Activated CD4-positive, alpha-beta T cell treated with anti-CD3 and anti-CD28 coated beads, Interleukin-2, amount 50 U/mL, for 16 hours (primary cell): ENCODE measurements at places on chromosomes 1 and 21.

DNA sequence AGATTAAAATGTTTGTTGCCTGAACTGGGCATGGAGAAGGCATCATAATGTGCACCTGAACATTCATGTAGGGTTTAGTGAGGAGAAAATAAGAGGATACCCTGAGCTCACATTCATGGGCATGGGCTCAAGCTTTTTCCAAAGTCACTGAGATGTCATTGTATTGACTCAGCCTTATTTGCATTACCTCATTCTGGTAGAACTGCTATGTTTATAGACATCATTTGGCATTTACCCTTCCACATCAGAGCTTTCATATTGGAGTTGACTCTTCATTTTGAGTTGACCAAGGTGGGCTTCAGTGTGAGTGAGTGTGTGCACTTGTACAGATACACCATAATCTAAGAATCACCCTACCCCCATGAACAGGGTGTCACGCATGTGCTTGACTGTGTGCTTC is 143.2 kb downstream of the PBX1 start:
- DNase-seq = no peak

DNA sequence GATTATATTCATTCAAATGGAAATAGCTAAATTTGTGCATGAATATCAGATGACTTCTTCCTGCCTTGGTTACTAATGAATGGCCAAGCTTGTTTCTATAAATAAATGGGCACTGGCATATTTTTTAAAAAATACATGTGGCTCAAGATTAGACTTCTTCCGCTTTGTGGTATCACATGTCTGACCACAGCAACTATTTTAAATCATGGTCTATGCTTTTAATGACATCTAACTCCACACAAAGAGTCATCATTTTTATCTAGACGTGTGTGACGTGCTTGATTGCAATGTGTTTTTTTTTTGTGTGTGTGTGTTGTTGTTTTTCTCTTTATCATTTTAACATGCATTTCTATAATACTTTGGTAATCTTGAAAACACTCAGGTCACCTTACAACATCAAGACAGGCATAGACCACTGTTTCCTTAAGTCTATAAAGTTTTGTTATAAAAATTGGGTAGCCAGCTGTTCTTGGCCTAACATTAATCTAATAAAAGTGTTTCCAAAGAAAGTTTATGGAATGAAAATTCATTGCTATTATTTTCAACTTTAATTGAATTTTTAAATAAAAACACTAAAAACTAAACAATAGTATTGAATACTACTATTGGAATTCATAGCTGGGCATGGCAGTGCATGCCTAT is 29.5 kb downstream of the RGS1 start:
- no peak for DNase-seq

GRCh38 chr1:98989556-98989907 is 15.1 kb downstream of the PLPPR5 start:
- no peak for DNase-seq

DNA sequence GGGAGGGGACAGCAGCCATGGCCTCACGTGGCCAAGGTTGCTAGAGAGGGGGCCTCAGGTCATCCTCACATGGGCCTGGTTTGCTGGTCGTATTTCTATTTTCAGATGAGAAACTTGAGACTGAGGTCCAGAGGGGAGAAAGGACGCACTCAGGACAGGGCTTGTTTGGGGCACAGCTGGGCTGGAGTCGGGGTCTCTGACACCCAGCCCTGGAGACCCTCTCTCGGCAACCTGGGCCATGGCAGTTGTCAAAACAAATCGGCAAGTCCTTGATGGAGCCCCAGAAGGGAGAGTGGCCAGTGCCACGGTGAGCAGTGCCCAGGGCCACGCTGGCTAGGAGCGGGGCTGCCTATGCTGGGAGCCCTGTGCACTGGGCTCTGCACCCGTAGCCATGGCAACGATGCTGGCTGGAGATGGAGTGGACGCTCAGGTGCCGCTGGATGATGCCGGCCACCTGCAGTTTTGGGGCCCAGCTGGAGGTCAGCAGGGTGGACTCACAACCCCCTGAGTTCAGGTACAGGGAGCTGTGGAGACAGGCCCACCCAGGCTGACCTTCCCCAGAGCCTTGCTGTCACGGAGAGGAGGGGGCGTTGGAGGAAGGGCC is 11.1 kb downstream of the LRRC3 start:
- no peak for DNase-seq

DNA sequence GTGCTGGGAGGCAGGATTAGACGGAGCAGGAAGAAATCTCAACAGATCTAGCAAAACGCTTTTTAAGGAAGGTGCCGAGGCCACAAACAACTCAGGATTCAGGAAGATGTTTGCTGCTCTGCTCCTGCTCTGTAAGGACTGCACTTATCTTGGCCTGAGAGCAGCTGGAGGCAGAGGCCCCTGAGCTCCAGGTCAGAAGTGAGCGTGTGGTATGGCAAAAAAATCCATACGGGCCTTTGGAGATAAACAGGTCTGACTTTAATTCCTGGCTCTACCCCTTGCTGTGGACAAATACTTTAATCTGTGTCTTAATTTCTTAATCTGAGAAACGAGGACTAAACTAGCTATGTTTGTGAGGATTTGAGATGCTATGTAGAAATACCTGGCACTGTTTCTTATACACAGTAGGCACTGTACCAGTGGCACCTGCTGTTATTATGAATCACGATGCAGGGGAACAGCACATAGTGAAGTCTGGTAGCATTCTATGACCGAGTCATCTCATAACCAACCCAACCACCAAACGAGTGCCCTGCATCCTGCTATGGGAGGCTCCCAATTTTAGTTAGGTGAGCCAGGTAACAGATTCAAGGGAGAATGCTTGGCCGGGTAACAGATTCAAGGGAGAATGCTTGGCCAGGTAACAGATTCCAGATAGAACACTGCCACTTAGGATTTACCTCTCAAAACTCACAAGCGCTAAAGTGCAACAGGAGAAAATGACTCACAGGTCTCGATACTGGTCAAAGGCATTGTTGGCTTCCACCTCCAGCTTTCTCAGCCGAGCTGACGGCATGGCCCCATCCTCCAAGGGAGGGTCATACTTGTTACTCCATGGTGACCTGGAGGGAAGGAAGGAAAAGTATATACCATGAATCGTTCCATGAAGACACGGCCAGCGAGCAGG is 65.9 kb downstream of the SLC66A1 start:
- peak; percentile 51 for DNase-seq

- peak; percentile 11 for DNase-seq
Measured at GRCh38 chr1:235986869-235987268, 78.0 kb downstream of the NID1 start.

DNA sequence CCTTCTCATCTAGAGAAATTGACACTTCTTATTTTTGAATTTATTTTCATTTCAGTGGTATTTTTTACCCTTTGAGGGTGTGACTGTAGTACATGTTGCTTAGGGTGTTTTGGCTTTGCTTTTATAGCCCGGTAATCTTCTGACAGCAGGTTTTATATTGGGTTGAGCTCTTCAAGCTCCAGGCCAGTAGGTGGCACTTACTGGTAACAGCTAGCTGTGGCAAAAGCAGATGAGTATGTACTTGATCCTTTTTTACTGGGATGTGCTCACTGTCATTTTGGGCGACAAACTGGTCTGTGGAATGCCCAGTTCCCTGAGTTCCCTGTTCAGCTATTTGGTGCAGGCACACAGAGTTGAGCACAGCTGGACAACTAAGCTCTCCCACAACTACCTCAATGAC is 916.2 kb upstream of the B3GALT2 start:
- DNase-seq = no peak

- DNase-seq = no peak
Measured at GRCh38 chr1:1782399-1783221, 4.3 kb upstream of the NADK start.

DNA sequence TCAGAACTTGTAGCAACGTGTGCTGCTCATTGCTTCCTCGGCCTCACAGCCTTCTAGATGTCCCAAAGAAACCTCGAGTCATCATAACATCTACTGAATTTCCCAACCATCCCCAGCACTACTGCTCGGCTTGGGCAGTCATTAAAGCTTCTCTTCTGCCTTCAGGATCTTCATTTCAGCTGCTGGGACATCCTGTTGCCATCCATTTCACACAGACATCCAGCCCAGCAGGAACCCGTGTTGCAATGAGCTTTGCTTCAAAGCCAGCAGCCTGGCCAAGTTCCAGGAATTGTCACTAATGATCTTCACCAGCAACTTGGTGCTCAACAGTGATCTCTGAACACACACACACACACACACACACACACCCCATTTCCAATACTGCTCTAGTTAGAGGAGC is 18.5 kb downstream of the WLS start:
- no peak for DNase-seq

- DNase-seq = no peak
Measured at GRCh38 chr1:79819140-79819539, 812.6 kb upstream of the ADGRL4 start.

- no peak for DNase-seq
Measured at GRCh38 chr1:203630697-203631096, 4.1 kb downstream of the ATP2B4 start.

DNA sequence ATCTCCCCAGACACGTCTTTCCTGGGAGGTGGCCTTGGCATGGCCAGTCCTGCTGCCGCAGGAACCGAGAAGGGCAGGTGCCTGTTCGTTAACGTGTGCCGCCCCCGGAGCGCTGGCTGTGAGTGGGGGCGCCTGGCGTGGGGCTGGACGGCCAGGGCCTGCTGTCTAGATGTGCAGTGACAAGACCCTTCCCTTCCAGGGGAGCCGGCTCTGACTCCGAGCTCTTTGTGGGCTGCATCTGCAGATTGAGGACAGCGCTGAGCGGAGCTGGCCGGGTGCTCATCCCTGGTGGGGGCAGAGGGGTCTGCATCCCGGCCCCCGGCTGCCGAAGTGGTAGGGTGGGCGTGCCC is 13.0 kb downstream of the COL18A1 start:
- no peak for DNase-seq

DNA sequence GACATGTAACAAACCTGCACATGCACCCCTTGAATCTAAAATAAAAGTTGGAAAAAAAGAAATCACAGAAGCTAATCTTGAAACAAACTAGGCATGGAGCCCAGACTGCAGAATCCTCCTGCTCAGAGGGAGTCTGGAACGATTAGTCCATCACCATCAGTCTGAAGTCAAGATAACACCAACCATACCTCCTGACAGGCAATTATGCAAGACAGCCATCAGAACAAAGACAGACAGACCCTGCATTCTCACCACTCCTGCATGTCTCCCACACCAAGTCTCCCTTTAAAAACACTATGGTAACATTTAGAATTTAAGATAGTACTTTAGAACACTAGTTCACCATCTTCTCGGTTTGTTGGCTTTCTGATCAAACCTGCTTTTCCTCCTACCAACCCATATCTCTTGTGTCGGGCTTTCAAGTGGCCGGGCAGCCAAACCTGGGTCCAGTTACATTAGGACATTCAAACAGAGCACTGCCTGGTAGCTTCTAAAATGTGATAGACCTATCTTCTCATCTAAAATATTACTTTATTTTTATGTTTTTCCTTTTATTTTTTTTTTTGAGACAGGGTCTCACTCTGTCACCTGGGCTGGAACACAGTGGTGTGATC is 10.1 kb downstream of the YARS1 start:
- DNase-seq = no peak

- DNase-seq = no peak
Measured at GRCh38 chr1:167099851-167100250, 6.0 kb downstream of the STYXL2 start.

DNA sequence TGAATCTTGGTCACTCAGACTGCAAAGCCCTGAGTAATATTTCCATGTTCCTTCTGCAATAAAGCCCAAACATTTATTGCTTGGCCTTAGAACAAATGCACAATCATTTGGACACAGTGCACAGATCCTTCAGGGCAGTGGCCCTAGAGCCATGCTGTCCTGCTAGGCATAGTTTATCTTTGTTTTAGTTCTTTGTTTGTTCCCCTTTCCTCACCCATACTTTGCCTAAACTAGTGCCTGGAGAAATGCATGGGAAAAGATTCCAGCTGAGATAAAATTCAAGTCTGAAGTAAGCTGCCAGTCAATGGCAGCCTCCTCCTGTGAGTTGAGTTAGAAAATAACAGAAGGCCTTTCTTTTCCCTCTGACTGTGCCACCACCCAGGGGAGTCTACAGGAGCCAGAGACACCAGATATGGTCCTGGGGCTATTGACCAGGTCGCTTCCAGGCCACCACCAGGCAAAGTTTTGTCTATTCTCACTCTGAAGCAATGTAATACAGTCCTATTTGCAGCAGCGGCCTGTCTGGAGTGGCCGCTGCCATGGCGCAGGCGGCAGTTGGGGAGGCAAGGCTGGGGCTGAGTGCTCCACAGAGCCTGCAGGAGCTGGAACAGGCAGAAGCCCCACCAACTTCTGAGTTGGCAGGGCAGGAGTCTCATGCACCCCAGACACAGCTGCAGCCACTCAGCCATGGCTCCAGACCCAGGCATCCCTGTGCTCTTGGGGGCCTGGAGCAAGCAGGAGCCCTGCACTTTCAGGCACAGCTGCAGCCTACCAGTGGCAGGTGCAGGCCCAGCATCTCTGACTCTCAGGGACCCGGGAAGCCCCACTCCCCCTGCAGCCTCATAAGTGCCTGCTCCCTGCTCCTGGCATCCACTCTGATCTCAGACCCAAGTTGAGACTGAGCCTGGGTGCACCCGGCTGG is 258.6 kb downstream of the GPATCH2 start:
- DNase-seq = no peak

DNA sequence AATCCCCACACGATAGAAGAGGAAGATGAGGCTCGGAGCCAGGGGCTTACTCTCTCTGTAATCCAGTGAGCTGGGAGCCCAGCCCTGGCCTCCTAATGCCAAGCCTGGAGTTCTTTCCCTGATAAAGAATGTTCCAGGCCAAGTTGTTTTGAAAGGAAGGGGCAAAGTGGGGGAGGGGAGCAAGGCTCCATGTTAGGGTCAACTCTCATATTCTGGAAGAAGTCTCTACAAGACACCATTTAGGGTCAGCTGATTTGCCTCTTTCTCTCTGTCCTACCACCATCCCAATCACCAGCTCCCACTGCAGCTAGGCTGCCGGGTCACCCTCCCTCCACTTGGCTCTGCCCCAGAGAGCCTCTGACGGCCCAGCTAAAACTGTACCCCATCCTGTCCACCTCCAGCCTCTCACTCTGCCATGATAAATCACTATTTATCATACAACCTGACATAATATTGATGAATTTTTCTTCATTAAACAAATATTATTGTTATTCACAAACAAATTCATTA is 95.0 kb downstream of the GLIS1 start:
- no peak for DNase-seq

DNA sequence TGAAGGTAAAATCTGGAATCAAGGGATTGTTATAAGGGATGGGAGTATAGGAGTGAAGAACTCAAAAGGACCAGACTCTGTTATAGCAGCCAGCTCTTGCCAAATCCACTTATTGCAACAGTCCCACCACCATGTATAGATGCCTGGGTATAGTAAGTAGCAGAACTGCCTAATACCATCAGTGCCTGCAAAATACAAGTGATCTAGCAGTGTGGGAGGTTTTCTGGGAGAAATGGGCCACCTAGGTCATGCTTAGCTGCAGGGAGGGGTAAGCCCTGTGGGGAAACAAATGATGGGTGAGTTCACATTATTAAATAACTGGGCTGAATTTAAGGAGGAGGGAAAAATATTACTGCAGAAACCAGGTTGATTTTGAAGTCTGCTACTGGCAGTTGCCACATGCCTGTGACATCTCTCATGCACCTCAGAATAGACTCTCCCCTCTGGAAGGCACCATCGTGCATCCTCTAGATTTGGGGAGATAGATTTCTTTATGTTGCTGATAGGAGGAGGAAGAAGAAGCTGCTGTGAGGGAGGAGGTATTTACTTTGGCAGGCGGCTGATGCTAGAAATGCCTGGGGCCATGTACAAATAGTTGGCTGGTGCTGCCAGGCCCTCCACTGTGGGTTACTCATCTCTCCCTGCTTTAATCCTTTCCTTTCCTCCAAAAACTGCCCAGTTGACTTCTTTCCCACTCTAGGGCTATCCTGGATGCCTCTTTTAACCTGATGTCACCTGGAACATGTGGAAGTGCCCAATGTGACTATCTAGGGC is 27.5 kb downstream of the HLX start:
- DNase-seq = no peak
